ENCODE measurements at places on chromosomes 2 and 18. TPM values are rescaled to one million over a fixed set of nuclear protein-coding genes. Genes with fewer than 3 reads are reported as not detected.

IL1RL2 gene
- polyA plus RNA-seq = 0.07 TPM

CYP26B1 gene
- polyA plus RNA-seq = 7.2 TPM

- DNase-seq = no peak
Measured at GRCh38 chr2:173555833-173556232, 201.2 kb downstream of the CDCA7 start.

- DNase-seq = no peak
Measured at GRCh38 chr2:220775856-220776488, 796.1 kb downstream of the EPHA4 start.

DNA sequence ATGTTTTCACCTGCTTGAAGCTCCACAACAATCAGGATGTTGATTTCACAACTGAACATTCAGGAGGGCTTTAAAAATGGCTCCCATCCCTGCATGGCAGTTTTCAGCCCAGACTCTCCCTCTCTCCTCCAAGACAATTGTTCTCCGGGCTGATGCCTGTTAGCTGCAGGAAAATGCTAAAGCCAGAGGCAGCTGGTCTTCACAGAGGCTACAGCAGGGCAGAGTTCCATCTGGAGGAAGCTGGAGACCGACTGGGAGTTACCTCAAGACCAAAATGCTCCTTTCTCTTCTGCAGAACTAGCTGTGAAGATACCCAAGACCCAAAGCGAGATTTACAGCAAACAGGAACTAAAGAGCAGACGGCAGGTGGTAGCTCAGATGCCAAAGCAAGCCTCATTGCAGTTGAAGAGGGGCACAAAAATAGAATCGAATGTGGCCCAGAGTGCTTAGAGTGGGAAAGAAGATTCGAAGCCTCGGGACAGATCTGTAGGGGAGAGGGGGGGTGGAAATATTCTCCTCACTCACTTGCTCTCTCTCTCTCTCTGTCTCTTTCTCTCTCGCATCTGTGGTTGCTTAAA is 423.6 kb downstream of the ZNF521 start:
- DNase-seq = no peak

DNA sequence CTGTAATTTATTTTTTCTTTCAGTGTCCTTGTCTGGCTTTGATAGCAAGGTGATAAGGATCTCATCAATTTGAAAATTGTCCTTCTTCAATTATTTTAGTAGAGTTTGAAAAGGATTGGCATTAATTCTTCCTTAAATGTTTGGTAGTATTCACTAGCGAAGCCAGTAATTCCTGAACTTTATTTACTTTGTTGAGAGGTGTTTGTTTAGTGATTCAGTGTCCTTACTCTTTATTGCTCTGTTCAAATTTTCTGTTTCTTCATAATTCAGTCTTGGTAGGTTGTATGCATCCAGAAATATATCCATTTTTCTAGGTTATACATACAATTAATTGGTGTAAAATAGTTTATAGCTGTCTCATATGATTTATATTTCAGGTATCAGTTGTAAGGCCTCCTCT is 676.7 kb upstream of the POU3F3 start:
- DNase-seq = no peak

GRCh38 chr18:37270038-37270665 is 295.4 kb downstream of the CELF4 start:
- DNase-seq = no peak

DNA sequence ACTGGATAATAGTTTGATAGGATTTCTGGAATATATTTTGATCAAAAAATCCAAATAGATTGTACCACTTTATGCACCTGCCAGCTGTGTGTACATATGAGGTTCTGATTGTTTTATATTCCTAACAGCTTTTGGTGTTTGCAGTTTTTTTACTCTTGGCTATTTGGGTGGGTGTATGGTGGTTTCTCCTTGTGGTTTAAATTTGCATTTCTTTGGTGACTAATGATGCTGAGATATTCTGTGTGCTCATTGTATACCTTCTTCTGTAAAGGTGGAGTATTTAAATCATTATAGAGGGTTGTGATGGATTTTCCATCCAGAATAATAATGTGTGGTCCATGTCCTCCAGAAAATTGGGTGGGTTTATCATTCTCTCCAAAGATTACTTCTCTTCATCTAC is 372.9 kb downstream of the THSD7B start:
- DNase-seq = no peak

- DNase-seq = no peak
Measured at GRCh38 chr2:69750246-69750645, 8.3 kb downstream of the ANXA4 start.

All from right cardiac atrium (tissue), 5 donors.